ENCODE measurements at places on chromosomes 5 and 9. TPM values are rescaled to one million over a fixed set of nuclear protein-coding genes. Genes with fewer than 3 reads are reported as not detected.

DNA sequence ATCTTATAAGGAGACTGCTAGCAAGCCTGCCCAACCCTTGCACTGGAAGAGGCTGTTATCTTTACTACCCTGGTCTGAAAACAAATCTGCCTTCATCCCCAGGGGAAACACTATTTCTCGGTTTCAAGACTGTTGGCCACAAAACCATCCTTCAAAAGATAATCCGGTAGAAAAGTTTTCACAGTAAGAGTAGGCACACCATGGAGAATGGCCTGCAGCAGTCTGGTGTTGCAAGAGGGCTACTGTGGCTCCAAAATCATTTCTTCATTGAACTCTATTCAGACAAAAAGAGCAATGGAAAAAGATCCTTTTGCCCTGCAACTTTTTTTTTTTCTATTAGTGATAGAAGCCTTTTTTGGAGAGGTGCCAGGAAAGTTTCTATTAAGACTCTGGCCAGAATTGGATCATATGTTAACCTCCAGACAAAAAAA is 163.9 kb downstream of the ARHGEF28 start:
- no peak for DNase-seq

DNA sequence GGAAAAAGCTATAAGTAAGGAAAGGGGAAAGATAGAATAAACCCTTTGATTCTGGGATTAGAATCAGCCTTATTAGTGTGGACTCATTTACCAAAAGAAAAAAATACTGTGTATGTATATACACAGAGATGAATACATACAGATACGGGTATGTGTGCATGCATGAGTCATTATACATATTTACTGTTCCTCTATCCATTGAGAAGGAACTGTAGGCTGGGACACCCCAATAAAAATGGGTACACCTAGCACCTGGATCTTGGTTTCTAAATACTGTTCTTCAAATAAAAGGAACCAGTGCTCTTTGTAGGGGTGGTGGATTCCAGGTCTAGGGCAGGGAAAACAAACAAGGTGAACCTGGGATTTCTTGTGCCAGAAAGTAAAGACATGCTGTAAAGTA is 48.3 kb downstream of the WHRN start:
- DNase-seq, result no peak

- no peak for DNase-seq
These were observed 171.9 kb upstream of the ELL2 start for GRCh38 chr5:96133341-96134079.

The GKAP1 gene
- total RNA-seq, result 2.8 TPM

GRCh38 chr5:9118852-9119251 is 427.0 kb downstream of the SEMA5A start:
- DNase-seq, result no peak

- no peak for DNase-seq
These were observed 134.1 kb downstream of the NPR3 start for GRCh38 chr5:32845171-32845570.

DNA sequence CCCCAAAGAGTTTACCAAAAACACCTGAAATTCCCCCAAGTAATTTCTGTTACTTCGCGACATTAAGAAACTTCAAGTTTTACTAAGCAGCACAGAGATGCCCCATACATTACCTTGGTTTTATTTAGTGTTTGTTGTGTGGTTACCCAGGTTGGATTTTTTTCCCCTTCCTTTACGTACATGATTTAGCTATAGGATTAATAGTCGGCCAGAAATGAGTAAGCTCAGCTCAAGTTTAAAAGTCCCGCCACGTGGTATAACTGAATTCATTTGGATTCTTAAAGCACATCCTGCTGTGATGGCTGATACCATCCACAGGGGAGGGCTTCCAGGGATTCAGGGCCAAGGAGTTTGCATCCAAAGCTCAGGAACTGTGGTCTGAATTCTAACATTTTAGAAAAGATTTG is 75.9 kb downstream of the DAP start:
- no peak for DNase-seq

The PLAC8L1 gene
- 0.74 TPM for total RNA-seq

- no peak for DNase-seq
These were observed 127.5 kb upstream of the CCNG1 start for GRCh38 chr5:163309914-163310313.

DNA sequence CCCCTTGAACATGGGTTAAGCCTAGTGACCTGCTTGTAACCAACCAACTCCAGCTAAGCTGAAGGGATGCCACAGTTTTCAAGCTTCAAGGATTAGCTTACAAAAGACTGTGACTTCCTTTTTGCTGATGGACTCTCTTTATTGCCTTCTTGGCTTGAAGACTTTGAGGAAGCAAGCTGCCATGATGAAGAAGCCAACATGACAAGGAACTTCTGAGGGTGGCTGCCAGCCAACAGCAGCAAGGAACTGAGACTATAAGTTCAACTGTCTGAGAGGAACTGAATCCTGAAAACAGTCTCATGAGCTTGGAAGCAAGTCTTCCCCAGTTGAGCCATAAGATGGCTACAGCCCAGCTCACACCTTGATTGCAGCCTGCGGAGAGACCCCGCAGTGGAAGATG is 116.1 kb upstream of the TAF11L2 start:
- DNase-seq, result no peak

Data from activated T-helper 2 cell treated with anti-CD3 and anti-CD28 coated beads, Interferon-gamma antibody, Interleukin-2, Interleukin-4, amounts not matched to agents 10 μg/mL and 5 μg/mL and 100 μg/mL, durations not matched to agents 14 hours and 24 hours and 36 hours (primary cell).